ENCODE measurements at places on chromosomes 6 and 20.

DNA sequence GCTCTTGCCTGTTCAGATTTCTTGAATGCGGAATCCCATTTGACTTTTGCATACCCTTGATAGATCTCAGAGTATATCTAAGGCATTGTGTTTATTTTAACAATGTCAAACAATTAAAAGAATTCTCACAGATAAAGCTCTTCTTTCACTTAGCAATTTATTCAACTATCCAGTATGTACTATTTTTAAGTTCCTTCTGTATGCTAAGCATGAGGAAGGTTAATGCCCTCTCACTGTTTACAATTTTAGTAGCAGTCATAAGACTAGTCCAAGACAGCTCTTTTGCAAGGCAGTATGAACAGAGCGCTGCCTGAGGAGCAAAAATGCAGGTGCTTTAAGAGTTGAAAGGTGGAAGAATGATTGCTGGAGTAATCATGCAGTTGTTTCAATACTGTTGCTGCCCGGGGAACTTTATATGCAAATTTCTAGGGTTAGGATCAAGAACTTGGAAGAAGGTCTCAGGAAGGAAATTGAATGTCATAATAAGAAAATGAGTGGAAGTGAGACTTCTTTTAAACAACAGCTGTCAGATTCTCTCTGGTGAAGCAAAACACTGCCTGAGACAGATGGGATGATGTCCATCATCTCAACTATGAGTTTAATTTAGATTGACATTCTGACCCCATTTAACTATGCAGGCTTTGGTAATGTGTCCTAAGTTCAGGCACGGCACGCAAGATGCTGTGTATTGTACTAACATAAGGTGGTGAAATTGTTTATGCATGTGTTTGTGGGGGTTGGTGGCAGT is 1303.5 kb upstream of the CITED2 start:
- DNase-seq, result no peak

GRCh38 chr6:68718385-68719073 is 83.4 kb downstream of the ADGRB3 start:
- DNase-seq, result no peak

GRCh38 chr20:50092436-50092835 is 20.5 kb downstream of the UBE2V1 start:
- no peak for DNase-seq

DNA sequence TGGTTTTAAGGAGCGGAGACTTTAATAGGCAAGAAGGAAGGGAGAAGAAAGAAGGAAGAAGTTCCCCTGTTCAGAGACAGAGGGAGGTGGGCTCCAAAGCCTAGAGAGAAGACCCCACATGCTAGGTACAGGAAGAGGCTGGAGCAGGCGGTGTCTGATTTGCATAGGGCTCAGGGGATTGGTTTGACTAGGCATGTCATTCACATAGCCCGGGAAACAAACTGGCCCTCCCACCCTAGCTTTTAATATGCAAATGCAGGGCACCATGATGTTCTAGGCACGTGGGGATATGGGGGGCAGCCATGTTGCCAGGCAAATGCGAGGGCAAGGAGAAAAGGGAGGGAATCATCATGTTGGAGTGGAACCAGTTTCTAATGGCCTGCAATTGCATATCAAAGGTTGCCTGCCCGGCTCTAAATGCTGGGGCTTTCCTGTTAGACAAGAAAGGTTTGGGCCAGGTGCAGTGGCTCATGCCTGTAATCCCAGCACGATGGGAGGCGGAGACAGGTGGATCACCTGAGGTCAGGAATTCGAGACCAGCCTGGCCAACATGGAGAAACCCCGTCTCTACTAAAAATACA is 34.3 kb upstream of the AGPAT4 start:
- DNase-seq, result no peak

DNA sequence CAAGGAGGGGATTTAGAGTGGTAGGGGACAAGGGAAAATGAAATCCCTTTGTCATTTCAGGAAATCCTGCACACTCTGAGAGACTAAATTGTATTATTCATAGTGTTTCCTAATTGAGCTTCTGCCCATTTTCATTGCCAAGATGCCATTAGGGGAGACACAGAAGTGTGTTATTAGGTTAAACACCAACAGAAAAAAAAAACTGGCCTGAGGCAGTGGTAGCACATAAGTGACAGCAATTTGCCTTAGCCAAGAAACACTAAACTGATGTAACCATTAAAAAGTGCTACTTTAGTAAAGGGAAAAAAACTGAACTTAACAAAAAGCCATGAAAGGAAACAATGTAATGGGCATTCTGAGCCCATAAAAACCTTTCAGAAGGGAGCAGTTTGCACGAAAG is 270.5 kb upstream of the PLN start:
- DNase-seq, result no peak

DNA sequence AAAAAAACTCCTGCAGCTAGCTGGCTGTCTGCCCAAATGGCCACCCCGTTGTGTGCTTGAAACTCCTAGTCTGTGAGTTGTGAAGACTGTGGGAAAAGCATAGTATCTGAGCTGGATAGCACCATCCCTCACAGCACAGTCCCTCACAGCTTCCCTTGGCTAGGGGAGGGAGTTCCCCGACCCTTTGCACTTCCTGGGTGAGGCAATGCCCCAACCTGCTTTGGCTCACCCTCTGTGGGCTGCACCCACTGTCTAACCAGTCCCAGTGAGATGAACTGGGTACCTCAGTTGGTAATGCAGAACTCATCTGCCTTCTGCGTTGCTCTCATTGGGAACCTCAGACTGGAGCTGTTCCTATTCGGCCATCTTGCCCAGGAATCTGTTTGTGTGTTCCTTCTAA is 260.6 kb upstream of the STXBP5 start:
- DNase-seq, result no peak

- no peak for DNase-seq
Measured at GRCh38 chr6:167227984-167228383, 63.1 kb upstream of the UNC93A start.

DNA sequence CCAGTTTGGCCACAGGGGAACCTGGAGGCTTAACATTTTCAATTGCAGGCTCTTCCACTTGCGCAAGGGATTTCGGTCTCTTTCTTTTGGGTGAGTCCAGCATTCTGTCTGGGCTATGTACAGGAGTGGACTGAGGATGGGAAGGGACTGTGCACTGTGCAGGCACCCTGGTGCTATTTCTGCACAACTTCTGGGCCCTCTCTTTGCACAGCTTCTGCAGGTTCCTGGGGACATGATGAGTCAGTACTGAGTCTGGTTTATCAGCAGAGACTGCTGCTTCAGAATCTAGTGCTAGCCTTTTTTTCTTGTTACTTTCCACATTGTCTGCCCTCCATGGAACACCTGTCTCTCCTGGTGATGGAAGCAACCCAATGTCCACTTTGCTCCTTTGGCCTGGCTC is 78.5 kb upstream of the ASF1A start:
- DNase-seq, result no peak
